CD4-positive, alpha-beta T cell treated with Interleukin-4 for 4 hours (primary cell): ENCODE measurements at places on chromosomes 6 and 20.

GRCh38 chr20:43942667-43943285, 28.1 kb downstream of the TOX2 start:
- DNase-seq, result peak; percentile 67

- DNase-seq, result no peak
Measured at GRCh38 chr6:134908906-134909516, 40.9 kb downstream of the ALDH8A1 start.

DNA sequence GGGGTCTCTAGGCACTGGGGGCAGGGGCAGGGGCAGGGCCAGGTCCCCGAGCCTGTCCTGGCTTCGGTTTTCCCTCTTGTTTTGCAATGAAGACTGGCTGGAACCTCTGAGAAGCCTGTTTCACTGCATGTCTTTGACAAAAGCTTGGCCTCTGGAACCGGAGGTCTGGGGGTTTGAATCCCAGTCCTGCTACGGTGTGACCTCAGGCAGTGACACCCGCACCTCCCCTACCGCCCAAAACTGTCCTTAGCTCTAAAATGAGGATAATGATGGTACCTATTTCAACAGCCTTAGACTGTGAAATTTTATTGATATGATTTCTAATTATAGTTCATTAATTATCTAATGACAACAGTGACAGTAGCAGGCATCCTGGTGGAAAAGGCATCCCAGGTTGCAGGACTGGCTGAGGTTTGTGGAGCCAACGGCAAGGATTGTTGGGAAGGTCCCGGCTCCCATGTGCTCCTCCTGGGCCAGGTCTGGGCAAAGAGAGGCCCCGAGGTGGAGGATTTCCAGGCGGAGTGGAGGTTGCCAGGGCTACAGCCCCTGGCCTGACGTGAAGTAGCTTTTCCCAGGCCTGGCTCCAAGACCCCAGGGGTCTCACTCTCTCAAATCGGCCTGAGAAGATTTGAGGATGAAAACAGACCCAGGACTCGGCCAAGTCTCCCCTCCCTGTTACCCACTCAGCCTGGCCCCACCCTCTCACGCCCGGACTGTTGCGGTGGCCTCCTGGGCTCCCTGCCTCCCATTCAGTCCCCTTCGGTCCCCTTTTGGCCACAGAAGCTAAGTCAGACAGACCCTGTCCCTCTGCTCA, 57.9 kb downstream of the SNAI1 start:
- no peak for DNase-seq

DNA sequence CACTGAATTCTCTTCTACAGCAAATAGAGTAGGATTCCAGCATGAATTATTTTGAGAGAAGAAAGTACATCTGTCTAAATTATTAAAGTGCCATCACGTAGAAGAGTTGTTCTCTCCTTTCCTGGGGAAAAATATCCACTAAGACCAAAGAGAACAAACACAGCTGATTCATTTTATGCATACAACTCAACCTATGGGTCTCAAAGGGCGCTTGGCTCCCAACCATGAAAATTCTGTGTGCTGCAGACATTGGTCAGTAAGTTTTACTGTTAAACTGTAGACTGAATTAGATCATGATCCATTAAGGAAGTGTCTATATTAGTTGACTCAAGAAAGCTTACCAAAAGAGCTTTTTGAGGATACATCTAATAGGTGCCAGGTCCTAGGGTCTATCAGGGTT, 83.5 kb downstream of the FRK start:
- no peak for DNase-seq

- DNase-seq, result no peak
Measured at GRCh38 chr20:61461461-61461860, 209.4 kb downstream of the CDH4 start.

DNA sequence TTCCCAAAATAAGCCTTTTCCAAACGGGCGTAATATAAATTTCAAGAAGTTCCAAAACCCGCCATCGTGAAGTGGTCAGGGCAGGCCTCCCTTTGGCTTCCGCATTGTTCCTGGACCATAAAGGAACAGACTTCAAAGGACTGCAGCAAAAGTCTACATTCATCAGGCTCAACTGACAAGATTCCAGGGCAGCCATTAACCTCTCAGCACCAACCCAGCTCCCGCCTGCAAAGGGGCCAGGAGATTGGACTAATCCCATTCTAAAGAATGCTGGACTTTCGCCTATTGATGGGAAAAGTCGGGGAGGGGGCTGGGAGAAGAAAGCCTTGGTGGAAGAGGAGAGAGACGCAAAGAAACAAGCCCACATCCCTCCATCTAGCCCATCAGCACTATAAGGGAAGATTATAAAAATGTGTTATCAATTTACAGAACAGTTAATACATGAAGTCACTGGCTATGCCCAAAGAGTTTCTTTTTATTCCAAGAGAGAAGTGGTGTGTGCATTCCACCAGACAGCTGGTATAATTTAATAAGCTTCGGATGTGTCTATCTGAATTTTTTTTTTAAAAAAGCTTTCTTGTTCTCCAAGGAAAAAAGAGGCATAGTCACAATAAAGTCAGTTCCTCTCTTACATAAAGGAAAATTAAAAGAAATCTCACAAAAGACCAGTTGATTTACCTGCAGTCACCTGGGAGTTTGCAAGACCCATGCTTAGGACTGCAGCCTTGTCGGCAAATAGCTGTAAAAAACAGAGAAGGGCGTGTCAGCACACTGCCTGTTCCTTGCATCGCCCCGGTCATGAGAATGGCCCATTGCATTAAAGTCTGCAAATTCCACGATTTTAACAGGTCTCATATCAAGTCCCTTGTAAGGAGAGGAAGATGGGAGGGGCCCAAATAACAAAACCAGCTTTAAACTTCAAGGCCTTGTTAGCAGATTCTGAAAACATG, 17.8 kb downstream of the JAG1 start:
- DNase-seq, result no peak

DNA sequence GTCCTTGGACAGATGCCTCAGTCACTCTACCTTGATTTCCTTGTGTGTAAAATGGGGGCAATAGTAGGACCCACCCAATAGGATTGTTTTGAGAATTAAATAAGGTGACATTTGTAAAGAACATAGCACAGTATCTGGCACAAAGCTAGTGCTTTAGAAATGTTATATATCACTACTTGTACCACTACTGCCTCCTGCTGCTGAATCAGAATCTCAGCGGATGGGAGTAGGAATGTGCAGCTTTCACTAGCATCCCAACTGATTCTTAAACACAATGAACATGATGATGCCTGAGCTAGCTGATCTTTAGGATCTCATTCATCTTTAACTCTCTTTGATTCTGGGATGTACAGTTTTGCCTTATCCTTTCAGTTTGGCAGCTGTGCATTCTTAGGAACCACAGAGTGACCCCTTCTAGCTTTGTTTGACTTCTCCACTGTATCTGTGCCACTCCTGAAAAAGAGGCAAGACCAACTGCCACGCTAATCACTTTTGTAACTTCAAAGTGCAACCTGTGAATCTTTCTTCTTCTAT, 7.2 kb downstream of the PBOV1 start:
- DNase-seq, result no peak

- DNase-seq, result no peak
Measured at GRCh38 chr6:57198926-57199636, 23.0 kb downstream of the RAB23 start.

GRCh38 chr6:16669227-16669626, 92.0 kb downstream of the ATXN1 start:
- peak; percentile 89 for DNase-seq

DNA sequence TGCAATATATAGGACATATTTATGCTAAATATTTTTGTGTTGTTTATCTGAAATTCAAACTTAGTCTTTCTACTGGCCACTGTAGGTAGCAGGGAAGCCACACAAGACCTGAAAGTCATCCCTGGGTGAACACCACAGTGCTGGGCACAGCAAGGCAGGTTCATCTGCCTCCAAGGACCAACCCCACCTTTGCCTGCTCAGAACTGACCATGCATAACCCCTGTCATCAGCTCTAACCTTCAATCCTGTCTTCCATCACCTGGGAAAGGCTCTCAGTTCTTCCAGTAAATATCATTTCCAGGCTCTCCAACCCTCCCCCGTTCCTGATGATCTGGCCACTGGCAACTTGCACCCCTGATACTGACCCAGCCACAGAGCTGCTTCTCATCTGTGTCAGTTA, 32.7 kb upstream of the CST7 start:
- no peak for DNase-seq

DNA sequence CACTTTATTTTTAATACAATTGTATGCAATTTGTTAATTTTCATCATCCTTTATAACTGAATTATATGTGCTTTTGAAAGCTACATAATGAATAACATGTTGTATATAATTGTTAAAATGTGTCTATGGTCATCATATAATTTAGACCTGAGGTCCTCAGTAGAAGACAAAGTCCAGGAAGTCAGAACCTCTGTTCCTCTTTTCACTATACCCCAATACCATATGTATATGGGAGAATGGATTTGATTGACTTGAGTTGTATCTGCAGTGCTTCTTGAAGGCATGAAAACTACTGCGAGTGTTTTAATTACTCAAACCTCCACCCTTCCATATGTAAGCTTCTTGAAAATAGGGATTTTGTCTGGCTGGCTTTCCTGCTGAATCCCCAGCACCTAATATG, 140.7 kb upstream of the NEDD9 start:
- DNase-seq, result no peak

- peak; percentile 68 for DNase-seq
Measured at GRCh38 chr6:149248693-149249369, 68.7 kb upstream of the TAB2 start.

GRCh38 chr6:16582446-16583143, 178.7 kb downstream of the ATXN1 start:
- no peak for DNase-seq

DNA sequence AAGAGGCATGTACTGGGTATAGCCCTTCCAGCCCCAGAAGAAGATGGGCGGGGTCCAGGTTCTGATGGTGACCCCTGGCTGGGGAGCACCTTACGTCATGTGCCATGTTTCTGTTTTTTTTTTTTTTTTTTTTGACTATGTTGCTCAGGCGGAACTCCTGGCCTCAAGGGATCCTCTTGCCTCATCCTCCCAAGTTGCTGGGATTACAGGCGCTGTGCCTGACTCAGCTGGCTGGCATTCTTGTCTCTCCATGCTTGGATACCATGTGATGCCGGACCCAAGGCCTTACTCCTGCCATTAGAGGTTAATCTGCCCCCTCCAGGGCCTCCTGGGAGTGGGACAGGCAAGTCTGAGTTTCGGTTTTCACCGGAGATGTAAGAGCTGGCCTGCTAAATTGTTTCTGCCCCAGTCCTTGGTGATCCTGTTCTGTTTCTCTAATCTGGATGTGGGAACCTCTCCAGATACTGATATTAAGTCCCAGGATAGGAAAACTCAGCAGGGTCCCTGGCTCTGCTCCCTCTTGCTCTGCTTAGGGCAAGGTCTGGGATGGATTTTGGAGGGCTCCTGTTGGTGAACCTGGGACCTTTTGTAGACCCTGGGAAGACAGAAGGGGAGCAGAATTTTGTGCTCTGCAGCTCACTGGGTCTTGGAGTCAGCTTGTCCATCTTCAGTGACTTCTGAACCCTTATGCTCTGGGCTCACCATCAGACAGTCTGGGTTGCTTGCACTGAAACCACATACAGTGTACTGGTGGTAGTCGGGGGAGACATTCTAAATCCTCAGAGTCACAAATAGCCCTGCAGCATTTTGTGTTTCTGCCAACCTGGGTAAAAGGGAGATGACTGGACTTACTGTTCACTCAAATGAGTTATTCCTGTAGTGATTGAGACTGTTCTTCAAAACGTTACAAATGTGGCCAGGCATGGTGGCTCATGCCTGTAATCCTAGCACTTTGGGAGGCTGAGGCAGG, 45.1 kb downstream of the PTK7 start:
- DNase-seq, result no peak

GRCh38 chr20:36018208-36018988, 50.0 kb downstream of the CNBD2 start:
- DNase-seq, result no peak

GRCh38 chr6:158793432-158793831, 25.7 kb downstream of the EZR start:
- DNase-seq, result peak; percentile 43

- DNase-seq, result no peak
Measured at GRCh38 chr20:36827541-36828279, 48.2 kb upstream of the TLDC2 start.

DNA sequence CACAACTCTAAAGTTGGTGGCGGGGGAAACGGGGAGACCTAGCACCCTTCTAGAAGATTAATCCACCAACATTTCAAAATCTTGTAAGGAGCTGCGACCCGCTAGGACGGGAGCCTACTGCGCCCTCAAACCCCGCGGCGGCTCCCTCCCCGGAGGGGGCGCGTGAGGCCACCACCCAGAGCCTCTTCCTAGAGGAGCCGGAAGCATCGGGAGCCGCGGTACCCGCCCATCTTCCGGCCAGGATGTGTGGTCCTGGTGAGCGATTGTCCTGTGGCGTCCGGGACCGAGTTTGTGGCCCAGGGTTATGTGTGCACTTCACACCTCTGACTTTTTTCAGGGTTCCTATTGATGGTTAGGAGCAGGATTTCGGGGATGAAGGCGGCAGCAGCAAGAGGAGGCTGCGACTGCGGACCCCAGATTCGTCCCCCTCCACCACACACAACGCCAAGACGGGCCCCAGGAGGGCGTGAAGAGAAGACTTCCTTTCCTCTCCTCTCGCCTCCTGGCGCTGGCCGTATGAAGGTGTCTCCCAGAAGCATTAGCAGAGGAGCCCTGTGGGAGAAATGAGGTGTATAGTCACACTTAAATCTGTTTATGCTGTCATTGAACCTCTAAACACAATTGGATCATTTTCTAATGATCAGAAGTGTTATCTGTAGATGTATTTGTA, 10.7 kb downstream of the ZNF165 start:
- DNase-seq, result no peak

DNA sequence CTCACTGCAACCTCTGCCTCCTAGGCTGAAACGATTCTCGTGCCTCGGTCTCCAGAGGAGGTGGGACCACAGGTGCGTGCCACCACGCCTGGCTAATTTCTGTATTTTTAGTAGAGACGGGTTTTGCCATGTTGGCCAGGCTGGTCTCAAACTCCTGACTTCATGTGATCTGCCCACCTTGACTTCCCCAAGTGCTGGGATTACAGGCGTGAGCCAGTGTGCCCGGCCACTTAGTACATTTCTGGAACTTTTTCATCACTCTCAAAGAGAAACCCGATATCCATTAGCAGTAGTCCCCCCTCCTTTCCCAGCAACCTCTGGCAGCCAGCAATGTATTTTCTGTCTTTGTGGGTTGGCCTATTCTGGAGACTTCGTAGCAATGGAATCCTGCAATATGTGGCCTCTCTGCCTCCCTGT, 109.8 kb downstream of the JARID2 start:
- DNase-seq, result no peak

GRCh38 chr20:14521016-14521415, 183.6 kb upstream of the FLRT3 start:
- no peak for DNase-seq

- DNase-seq, result no peak
Measured at GRCh38 chr6:100892693-100893092, 11.6 kb upstream of the ASCC3 start.

GRCh38 chr6:129889580-129889979, 28.5 kb upstream of the TMEM244 start:
- DNase-seq, result peak; percentile 14

DNA sequence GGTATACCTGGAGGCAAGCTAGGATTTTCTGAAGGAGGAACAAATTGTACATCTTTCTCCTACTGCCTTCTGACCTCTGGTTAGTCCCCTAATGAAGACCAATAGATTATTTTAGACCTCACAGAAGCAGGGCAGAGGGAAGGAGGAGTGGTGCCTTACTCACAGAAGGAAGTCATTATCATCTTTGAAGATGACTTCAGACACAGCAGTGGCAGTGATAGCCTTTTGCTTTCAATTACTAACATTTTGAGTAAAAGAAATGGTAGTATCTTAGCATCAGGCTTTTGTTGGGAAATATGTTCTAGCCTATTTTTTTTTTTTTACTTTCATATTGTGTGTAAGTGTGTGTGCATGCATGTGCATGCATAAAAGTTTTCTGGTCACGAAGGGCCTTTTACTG, 164.2 kb upstream of the PLN start:
- DNase-seq, result no peak
